K562 (cell line): ENCODE measurements at places on chromosomes 13 and 19. TPM values are rescaled to one million over a fixed set of nuclear protein-coding genes. Genes with fewer than 3 reads are reported as not detected.
A peak's percentile ranks its signal among the peaks of the same experiment; 100 is the strongest.

Gene CEACAM7
- 0.09 TPM in 1 of 2 replicates, not detected in the other for total RNA-seq

Gene KIR2DL4
- not detected in 2 replicates for total RNA-seq

Gene ATP8B3
- total RNA-seq: 12.3 and 13.2 TPM in 2 replicates

Gene ELSPBP1
- total RNA-seq: not detected in 2 replicates

- H3K4me3 ChIP-seq: no peak overlapping the region
- H3K27ac ChIP-seq: peak overlapping the region; percentile 27; the same call in 2 of the 3 replicates
- no peak for DNase-seq
- peaks cover 46% of the 10 kb centered on the region for H3K4me1 ChIP-seq
- H3K27me3 ChIP-seq: no peaks in the 10 kb centered on the region
Measured at GRCh38 chr19:35162471-35163326, 8.2 kb downstream of the FXYD5 start.

GRCh38 chr19:29480507-29480906 is 45.3 kb upstream of the VSTM2B start:
- H3K4me3 ChIP-seq: no peak overlapping the region
- H3K27ac ChIP-seq: no peak overlapping the region
- no peaks in the 10 kb centered on the region for H3K4me1 ChIP-seq
- no peaks in the 10 kb centered on the region for H3K36me3 ChIP-seq
- H3K27me3 ChIP-seq: no peaks in the 10 kb centered on the region

DNA sequence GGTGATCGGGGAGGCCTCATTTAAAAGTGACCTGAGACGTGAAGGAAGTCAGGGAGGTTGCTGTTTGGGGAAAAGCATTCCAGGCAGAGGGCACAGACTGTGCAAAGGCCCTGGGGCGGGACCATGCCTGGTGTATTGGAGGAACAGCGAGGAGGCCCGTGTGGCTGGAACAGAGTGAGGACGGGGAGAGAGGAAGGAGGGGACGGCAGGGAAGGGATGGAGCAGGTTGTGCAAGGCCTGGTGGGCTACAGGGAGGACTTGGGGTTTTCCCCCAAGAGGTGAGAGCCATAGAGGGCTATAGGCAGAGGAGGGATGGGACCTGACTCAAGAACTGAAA is 17.2 kb downstream of the PTPRS start:
- H3K4me3 ChIP-seq: no peak overlapping the region
- peaks cover 6% of the 10 kb centered on the region; the same call in 1 of the 2 replicates for H3K27me3 ChIP-seq
- no peak overlapping the region for H3K27ac ChIP-seq

GRCh38 chr13:36533806-36534205 is 101.5 kb downstream of the CCNA1 start:
- H3K27me3 ChIP-seq: no peaks in the 10 kb centered on the region
- DNase-seq: no peak
- H3K36me3 ChIP-seq: no peaks in the 10 kb centered on the region
- no peak overlapping the region for H3K4me3 ChIP-seq

DNA sequence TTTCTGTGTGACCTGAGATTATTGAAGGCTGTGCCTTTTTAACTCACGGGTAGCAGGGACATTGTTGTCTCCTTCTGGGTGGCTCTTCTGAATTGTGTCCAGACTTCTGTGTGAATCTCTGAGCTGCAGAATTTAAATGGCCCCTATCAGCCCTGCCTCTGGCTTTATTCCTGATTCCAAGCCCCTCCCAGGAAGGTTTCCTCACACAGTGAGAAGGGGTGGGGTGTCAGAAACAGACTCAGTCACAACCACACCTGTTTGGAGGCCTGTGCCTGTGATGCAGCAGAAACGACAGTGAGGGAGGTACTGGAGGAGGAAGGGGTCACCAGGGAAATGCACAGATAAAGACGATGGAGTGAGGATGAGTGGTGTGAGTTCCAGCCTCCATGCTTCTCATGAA is at the start of gene CLC:
Gene CLC, minus strand, starts transcription at position 139 of the 400 bp plus-strand sequence. Its CDS starts 77 bp downstream, at position 62.
- H3K4me3 ChIP-seq: no peak within 1 kb of the TSS
- H3K4me1 ChIP-seq: no peaks in the 10 kb centered on the region

DNA sequence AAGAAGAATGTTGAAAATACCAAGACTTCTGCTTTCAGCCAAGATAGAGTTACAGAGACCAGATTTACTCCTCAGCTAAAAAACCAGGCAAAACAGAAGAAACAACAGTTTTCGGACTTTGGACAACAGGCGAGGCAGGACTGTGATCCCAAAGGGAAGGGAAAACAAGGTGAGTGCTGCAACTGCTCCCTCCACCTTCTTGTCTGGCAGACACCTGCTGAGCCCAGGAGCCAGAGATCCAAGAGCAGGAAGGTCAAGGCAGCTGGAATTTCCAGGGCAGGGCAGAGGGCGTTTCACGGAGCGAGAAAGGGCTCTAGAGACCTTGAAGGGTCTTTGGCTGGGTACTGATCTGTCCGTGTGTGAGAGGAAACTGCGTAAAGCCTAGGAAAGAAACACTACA is 32.9 kb upstream of the SLC7A9 start:
- no peak for DNase-seq
- no peak overlapping the region for H3K27ac ChIP-seq
- no peaks in the 10 kb centered on the region for H3K36me3 ChIP-seq
- no peaks in the 10 kb centered on the region for H3K4me1 ChIP-seq
- no peaks in the 10 kb centered on the region for H3K27me3 ChIP-seq

GRCh38 chr13:98803921-98804320 is 51.4 kb upstream of the SLC15A1 start:
- H3K36me3 ChIP-seq: peaks cover 16% of the 10 kb centered on the region; the same call in 2 of the 3 replicates
- no peak overlapping the region for H3K27ac ChIP-seq
- H3K4me3 ChIP-seq: no peak overlapping the region
- no peak for DNase-seq

DNA sequence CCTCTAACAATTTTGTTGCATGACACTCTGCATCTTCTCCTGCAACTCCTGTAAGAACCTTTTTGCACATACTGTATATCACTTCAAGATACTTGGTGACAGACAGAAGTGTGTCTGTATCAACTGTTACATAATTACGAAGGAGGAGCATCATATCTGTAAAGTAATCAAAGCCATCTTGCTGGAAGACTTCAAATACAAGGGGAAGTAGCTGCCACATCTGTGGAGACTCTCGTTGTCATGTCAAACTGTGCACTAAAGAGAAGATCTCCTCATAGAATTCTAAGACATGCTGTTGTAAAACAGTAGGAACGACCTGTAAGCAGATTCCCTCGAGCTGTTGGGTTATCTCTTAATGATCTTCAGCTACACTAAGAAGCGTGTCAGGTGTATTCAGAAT is 38.0 kb upstream of the SPATA13 start:
- H3K4me1 ChIP-seq: no peaks in the 10 kb centered on the region
- H3K27me3 ChIP-seq: no peaks in the 10 kb centered on the region
- H3K36me3 ChIP-seq: no peaks in the 10 kb centered on the region
- H3K27ac ChIP-seq: no peak overlapping the region
- DNase-seq: no peak
- no peak overlapping the region for H3K4me3 ChIP-seq

DNA sequence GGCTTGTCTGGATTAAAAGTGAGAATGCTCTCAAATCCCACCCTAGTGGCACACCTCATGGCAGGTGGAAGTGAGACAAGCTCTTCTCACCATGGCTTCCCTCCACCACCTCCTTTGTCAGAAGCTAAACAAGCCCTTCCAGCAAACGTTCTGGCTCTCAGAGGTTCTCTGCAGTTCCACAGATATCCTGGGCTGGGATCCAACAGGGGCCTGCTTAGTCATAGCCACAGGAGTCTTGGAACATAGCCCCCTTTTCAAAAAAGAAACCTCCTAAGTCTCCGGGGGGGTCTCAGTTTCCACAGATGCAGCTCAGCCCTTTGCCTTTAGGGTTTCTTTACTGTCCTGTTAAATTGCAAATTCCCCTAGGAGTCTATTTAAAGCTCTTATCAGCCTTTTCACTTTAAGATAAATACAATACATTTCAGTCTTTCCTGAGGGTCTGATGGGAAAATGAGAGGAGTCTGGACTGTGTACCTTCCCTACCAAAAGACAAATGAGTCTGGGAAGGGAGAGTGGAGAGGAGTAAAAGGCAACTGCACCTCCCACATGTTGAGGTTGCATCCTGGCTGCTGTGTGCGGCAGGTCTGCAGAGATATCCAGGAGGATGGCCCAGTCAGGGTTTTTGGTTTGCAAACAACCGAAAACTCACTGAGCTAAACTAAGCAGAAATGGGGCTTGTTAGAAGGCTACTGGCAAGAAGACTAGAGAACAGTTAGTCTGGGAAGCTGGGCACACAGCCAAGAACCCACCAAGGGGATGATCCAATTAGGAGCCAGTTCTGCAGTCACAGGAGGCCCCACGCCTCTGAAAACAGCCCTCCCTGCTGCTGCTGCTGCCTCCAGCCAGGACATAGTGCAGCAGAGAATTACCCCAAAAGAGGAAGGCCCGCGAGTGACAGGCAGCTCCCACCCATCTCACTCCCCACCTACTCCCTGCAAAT is 41.4 kb upstream of the SERP2 start:
- H3K4me1 ChIP-seq: peaks cover 3% of the 10 kb centered on the region; the same call in 2 of the 3 replicates
- DNase-seq: peak; percentile 12
- H3K4me3 ChIP-seq: no peak overlapping the region
- no peak overlapping the region for H3K27ac ChIP-seq
- no peaks in the 10 kb centered on the region for H3K36me3 ChIP-seq
- H3K27me3 ChIP-seq: no peaks in the 10 kb centered on the region

GRCh38 chr19:22604571-22605274 is 29.4 kb upstream of the ZNF492 start:
- H3K36me3 ChIP-seq: no peaks in the 10 kb centered on the region
- no peak for DNase-seq
- no peak overlapping the region for H3K4me3 ChIP-seq
- no peak overlapping the region for H3K27ac ChIP-seq
- H3K27me3 ChIP-seq: no peaks in the 10 kb centered on the region

DNA sequence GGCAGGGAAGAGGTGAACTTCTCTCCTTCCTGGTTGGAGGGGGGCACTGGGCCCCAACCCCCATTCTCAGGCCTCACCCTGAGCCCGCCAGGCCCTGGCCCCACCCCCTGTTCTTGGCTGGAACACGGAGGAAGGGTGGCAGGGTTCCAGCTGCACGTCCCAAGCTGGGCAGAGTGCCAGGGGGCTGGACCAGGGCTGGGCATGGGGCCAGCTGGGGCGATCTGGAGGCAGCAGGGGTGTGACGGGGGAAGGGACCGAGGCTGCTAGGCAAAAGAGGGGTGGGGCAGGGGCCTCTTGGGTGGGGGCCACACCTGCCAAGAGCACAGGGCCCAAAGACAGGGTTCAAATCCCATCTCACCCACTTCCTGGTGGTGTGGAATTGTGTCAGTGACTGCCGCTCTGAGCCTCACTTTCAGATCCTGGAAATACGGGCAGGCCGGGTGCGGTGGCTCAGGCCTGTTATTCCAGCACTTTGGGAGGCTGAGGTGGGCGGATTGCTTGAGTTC is 2.2 kb downstream of the HIF3A start:
- H3K4me3 ChIP-seq: no peak overlapping the region
- peaks cover 3% of the 10 kb centered on the region; the same call in 1 of the 2 replicates for H3K27me3 ChIP-seq
- no peak for DNase-seq
- no peaks in the 10 kb centered on the region for H3K4me1 ChIP-seq
- H3K36me3 ChIP-seq: no peaks in the 10 kb centered on the region

- H3K4me1 ChIP-seq: peaks cover 9% of the 10 kb centered on the region
- H3K27ac ChIP-seq: peak overlapping the region; percentile 78
- DNase-seq: peak; percentile 97
- no peak overlapping the region for H3K4me3 ChIP-seq
- peaks cover 72% of the 10 kb centered on the region; the same call in 2 of the 3 replicates for H3K36me3 ChIP-seq
- H3K27me3 ChIP-seq: no peaks in the 10 kb centered on the region
Measured at GRCh38 chr19:1113030-1113985, 9.5 kb downstream of the GPX4 start.

GRCh38 chr19:10395003-10395402 is 8.3 kb downstream of the CDC37 start:
- H3K27me3 ChIP-seq: no peaks in the 10 kb centered on the region
- H3K4me3 ChIP-seq: no peak overlapping the region
- DNase-seq: no peak
- peaks cover 87% of the 10 kb centered on the region; the same call in 2 of the 3 replicates for H3K36me3 ChIP-seq
- peaks cover 6% of the 10 kb centered on the region; the same call in 2 of the 3 replicates for H3K4me1 ChIP-seq

- H3K36me3 ChIP-seq: no peaks in the 10 kb centered on the region
- no peaks in the 10 kb centered on the region for H3K27me3 ChIP-seq
- no peak overlapping the region for H3K4me3 ChIP-seq
- DNase-seq: peak; percentile 22
- H3K4me1 ChIP-seq: no peaks in the 10 kb centered on the region
Measured at GRCh38 chr13:75870397-75870903, 234.3 kb downstream of the LMO7 start.

DNA sequence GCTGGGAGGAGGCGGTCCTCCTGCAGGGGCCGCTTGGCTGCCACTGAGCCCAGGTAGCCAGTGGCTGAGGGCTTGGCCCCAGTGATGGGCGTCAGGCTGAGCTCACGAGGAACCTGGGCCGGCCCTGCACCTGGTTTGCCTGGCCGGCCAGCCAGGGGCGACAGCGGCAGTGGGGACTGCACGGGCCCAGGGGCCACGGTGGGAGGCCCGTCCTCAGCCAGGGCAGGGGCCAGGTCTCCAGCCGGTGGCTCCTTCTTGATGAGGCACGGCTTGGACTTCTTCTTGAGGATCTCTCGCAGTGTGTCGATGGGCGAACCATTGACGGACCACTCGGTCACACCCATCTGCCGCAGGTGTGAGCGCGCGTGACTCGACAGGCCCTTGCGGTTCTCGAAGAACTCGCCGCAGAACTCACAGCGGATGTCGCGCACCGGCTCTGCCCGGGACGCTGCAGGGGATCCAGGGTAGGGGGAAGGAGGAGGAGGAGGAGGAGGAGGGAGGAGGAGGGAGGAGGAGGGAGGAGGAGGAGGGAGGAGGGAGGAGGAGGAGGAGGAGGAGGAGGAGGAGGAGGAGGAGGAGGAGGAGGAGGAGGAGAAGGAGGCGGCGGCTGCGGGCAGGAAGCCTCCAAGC is 6.6 kb upstream of the AKAP8L start:
- peaks cover 79% of the 10 kb centered on the region for H3K36me3 ChIP-seq
- H3K4me1 ChIP-seq: no peaks in the 10 kb centered on the region
- no peak overlapping the region for H3K27ac ChIP-seq
- no peaks in the 10 kb centered on the region for H3K27me3 ChIP-seq

- H3K36me3 ChIP-seq: no peaks in the 10 kb centered on the region
- DNase-seq: peak; percentile 23
- no peak overlapping the region for H3K27ac ChIP-seq
- H3K27me3 ChIP-seq: no peaks in the 10 kb centered on the region; the same call in 1 of the 3 replicates
- H3K4me3 ChIP-seq: no peak overlapping the region
Measured at GRCh38 chr19:56174550-56174949, 1.3 kb upstream of the GALP start.

- H3K4me3 ChIP-seq: no peak overlapping the region
- no peaks in the 10 kb centered on the region; the same call in 2 of the 3 replicates for H3K4me1 ChIP-seq
- no peak overlapping the region for H3K27ac ChIP-seq
- H3K27me3 ChIP-seq: no peaks in the 10 kb centered on the region; the same call in 1 of the 2 replicates
Measured at GRCh38 chr13:20159646-20160305, 1.1 kb downstream of the GJA3 start.

- H3K36me3 ChIP-seq: no peaks in the 10 kb centered on the region
- H3K27ac ChIP-seq: no peak overlapping the region
- no peaks in the 10 kb centered on the region for H3K27me3 ChIP-seq
- no peak overlapping the region for H3K4me3 ChIP-seq
- peaks cover 4% of the 10 kb centered on the region; the same call in 2 of the 3 replicates for H3K4me1 ChIP-seq
Measured at GRCh38 chr13:28622286-28622685, 36.6 kb upstream of the POMP start.
